ENCODE measurements at places on chromosomes 16 and 17.

DNA sequence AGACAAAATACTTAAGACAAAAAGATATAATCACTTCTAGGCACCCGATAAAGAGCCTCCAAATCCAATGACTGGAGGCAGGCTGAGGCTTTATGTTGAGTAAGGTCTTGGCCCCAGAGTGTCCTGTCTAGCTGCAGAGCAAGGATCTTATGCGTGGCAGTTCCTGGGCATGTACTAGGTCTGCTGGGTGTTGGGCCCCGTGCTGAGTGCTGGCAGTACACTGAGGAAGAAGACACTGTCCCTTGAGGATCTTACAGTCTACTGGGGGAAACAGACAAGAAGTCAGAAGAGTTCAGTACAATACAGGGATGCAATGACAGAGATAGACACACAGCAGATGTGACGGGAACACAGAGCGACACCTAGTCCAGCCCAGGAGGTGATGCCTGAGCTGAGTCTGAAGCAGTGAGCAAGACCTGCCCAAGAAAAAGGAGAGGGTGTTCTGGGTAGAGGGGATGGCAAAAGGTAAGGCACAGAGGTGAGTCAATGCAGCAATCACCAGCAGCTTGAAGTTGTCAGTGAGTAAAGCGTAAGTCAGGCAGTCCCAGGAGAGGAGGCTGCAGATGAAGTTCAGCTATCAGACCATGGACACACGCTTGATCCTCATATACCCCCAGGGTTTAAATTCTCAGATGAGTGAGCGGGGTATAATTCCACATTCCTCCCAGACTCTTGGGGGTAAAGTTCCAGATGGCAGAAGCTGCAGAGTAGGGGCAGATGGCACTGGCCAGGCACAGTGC lies 18.1 kb downstream of the MAP3K14 start:
- DNase-seq = no peak

- DNase-seq = no peak
Observed at GRCh38 chr16:11296351-11296705, 15.2 kb upstream of the PRM1 start.

- no peak for DNase-seq
Observed at GRCh38 chr17:46023783-46024388, 24.8 kb downstream of the STH start.

- DNase-seq = no peak
Observed at GRCh38 chr17:49338883-49339282, 23.2 kb downstream of the ZNF652 start.

GRCh38 chr17:62905233-62905632 lies 60.8 kb upstream of the TANC2 start:
- DNase-seq = no peak

- no peak for DNase-seq
Observed at GRCh38 chr16:62831235-62831850, 795.1 kb upstream of the CDH8 start.

GRCh38 chr17:39899215-39899614 lies 19.2 kb downstream of the GSDMB start:
- DNase-seq = no peak
